ENCODE measurements at places on chromosomes 4 and X.
A peak's percentile ranks its signal among the peaks of the same experiment; 100 is the strongest.

DNA sequence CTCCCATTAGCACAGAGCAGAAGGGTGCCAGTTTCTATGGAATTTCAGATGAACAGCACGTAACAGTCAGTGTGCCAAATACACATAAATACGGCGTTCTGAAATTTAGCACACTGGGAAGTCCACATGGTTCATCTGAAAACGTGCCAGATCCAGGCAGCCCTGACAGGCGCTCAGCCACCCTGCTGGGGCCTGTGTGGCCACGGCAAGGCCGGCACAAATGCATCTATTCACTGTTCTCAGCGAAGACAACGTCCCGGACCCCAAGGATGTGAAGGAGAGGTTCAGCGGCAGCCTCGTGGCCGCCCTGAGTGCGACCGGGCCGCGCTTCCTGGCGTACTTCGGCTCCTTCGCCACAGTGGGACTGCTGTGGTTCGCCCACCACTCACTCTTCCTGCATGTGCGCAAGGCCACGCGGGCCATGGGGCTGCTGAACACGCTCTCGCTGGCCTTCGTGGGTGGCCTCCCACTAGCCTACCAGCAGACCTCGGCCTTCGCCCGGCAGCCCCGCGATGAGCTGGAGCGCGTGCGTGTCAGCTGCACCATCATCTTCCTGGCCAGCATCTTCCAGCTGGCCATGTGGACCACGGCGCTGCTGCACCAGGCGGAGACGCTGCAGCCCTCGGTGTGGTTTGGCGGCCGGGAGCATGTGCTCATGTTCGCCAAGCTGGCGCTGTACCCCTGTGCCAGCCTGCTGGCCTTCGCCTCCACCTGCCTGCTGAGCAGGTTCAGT lies 15.6 kb downstream of the DGKQ start:
- no peak for DNase-seq

DNA sequence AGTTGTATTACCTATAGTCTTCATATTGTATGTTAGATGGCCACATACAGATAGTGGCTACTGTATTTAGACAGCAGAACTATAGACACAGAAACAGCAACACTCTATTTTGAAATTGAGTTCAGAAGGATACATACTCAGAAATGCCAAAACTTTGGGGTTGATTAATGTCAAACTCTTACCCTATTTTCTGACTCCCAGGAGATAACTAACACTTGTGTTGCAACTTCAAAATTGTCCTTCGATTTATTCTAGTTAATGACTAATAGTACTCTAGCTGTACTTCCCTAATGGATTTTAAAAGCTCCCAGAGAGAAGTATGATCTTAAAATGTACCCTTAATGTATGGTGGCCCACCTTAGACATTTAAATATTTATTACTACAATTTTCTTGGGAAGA lies 229.9 kb upstream of the UGT8 start:
- no peak for DNase-seq

GRCh38 chr4:28073860-28074555 lies 1213.4 kb downstream of the STIM2 start:
- DNase-seq, result no peak

DNA sequence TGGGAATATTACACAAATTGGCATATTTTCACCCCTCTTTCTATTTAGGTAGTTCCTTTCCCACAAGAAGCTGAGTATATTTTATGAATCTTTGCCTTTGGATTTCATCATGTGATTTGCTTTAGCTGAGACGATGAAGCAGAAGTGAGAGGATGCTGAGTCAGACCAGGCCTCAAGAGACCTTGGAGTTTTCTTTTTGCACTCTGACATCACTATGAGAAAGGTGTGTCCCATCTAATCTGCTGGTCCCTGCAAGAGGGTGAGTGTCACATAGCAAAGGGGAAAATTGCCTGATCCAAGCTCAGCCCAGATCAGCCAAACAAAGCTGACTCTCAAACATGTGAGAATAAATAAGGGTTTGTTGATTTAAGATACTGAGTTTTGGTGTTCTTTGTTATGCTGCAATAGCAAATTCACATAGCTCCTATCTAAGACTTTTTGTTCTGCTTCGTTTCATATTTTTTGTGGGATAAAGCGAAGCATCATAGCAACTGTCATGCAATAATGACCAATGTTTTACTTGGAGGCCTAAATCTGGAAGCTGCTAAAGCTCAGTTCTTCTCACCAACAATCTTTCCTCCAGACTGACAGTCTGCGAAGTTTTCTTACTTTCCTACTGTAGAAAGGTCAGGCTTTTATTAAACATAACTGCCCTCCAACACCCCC lies 176.9 kb downstream of the PDHA2 start:
- peak; percentile 49 for DNase-seq

DNA sequence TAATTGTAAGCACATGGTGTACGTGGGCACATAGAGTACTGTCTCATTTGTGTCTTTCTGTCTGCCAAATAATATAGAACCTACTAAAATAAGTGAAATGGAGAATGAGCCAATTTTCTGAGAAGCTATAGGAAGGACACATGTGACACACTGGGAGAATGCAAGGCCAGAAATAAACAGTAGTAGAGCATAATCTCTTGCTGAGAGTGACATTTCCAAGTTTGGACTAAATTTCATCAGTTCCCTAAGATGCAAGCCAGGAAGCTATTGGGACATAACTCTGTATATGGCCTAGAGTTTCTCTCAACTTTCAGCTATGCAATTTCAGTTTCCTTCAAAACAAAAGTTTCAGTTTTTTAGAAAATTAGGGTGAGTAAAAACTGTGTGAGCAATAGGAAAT lies 638.7 kb downstream of the PCDH18 start:
- DNase-seq, result no peak

- no peak for DNase-seq
Observed at GRCh38 chr4:37867102-37867501, 23.8 kb upstream of the TBC1D1 start.

- no peak for DNase-seq
Observed at GRCh38 chr4:151530230-151530629, 121.3 kb downstream of the FHIP1A start.

GRCh38 chr4:20086799-20087521 lies 164.7 kb upstream of the SLIT2 start:
- DNase-seq, result no peak

DNA sequence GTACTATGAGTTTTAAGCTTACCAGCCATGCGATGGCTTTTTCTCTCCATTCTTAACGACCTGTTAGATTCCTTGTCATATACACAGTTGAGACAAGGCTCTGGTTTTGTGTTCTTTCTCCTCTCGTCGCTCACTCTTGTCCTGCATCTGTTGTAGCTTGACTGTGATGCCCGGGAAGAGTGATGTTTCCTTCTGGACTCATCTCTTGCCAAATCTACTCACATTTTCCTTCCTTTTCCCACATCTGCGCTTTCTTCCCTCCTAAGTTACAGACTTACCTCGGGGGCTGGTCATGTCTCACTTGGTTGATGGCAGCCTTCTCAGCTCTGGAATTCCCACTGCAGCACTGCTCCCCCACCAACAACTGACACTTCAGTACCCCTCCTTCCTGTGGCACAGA lies 4.8 kb upstream of the MAP7D3 start:
- DNase-seq, result no peak

DNA sequence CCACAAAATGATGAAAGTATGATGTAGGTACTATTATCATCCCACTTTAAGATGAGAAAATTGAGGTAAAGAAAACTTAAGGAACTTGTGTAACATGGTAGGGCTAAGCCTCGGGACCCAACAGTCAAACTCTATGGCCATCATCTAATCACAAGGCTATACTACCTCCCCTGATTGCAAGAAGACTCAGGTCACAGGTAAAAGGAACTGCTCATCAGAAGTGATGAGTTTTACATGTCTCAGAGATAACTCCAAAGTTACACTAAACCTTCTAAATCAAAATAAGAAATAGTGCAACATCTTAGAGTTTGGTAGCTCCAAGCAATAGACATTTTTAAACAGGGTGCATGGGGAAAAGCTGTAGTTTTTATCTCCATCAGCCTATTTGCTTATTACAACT lies 96.5 kb upstream of the MYOZ2 start:
- DNase-seq, result no peak

GRCh38 chr4:109739547-109739946 lies 9.7 kb upstream of the PLA2G12A start:
- DNase-seq, result no peak

- peak; percentile 36 for DNase-seq
Observed at GRCh38 chrX:71253253-71254091, 468 bp downstream of the ZMYM3 start.

DNA sequence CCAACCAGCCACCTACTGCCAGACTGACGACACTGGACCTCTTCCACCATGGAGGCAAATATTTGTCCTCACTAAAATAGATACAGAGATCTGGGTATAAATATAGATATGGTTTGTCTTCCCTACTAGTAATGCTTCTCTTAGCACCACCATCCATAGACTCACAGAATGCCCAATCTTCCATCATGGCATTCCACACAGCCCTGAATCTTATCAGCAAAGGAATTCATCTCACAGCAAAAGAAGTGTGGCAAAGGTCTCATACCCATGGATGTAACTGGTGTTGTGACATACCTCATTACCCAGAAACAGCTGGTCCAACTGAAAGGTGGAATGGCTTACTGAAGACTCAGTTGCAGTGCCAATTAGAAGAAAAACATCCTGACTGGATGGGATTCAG lies 47.2 kb upstream of the HS6ST2 start:
- DNase-seq, result no peak

DNA sequence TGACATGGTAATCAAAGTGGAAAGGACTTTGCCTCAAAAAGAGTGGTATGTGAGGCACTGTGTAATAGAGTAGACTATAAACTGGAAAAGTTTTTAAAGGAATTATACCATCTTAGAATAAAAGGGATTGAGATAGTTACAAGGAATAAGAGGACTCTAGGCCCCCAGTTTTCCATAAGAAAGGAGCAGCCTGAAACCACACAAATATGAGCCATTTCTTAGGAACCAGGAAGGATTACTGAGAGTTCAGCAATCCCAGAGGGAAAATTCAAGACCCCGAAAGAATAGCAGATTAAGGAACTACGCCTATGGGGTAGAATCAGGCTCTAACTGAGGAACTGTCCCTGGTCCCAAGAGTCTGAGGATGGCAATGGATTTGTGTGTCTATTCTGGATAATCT lies 1213.3 kb downstream of the C4orf33 start:
- DNase-seq, result no peak

DNA sequence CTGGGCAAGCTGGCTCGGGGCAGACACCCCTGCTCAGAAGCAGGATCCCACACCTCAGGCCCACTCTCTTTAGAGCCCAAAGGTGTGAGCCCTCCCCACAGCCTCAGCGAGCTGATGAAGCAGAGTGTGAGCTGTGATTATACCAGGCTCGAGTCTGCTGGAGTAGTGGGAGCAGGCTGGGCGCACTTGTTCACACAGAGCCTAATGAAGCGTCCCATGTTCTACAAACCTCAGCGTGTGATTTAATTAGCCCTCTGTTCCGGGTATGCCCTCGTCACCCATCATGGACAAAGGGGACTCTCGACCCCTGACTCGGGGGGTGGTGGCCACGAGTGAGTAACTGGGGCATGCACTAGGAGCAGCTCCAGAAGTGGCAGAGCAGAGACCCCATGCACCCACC lies 62.3 kb downstream of the PPP2R2C start:
- no peak for DNase-seq

- no peak for DNase-seq
Observed at GRCh38 chr4:71202705-71203104, 136.1 kb upstream of the SLC4A4 start.

DNA sequence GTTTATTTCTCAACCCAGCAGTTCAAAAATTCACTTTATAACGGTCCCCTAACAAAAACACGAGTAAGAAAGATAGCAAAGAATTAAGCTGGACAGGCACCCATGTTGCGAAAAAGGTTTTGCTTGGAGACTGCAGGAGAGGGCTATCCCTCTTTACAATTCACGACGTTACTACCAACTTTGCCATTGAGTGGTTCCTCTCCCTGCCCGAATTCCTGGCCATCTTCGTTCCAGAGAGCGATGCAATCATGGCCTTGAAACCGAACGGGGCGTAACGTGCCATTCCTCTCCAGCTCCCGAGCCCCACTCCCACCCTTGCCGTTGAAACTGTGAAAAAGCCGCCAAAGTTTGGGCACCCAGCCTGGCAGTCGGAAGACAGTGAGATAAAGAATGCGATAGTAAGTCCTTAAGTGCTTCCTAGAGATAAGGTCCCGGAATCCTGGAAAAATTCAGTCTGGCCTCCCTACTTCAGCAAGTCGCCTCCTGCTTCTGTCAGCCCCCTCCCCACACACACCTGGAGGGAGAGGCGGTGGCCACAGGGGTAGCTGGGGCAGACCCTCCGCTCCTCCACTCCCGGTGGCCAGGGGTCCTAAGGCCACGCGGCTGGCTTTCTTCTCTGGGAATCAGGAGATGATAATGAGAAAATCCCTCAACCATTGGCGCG lies 65.2 kb downstream of the FBXO8 start:
- DNase-seq, result no peak

DNA sequence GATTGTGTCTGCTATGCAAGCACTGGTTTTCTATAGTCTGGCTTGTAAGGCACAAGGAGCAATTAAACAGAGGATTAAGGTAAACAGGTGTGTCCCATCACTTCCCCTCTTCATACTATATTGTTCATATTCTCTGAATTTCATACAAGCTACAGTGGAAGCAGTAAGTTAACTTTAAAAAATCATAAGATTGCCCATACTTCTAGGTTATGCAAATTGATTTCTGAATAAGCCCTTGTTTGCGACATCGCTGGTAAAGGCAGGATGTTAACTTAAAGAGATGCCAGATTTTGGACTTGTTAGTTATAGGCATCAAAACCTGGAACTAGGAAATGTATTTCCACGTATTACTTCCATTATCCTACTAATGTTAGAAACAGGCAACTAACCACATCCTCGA lies 1.0 kb upstream of the TMEM131L start:
- DNase-seq, result no peak

- peak; percentile 64 for DNase-seq
Observed at GRCh38 chr4:152460488-152460887, 75.4 kb downstream of the FBXW7 start.

DNA sequence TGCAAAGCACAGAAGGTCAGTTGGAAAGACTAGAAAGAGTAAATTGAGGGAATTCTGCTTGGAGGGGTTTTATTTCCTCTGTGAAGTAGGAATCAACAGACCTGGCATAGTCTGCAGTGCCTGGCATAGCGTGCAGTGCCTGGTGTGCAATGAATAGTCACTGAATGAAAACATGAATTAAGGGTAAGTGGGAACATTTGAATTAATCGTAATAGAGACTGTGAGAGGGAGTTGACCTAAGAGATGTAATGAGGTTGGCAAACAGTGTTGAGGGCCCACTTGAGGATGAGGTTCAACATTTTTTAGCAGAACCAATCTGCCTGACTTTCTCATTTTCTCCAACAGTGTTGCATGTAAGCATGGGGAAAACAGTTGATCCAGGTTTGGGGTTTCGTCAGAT lies 377.2 kb upstream of the FTHL17 start:
- DNase-seq, result no peak

All from myocyte (in vitro differentiated cells).